Right ventricle myocardium superior (tissue), 1 donor: ENCODE measurements at places on chromosomes 12 and 14. TPM values are rescaled to one million over a fixed set of nuclear protein-coding genes. Genes with fewer than 3 reads are reported as not detected.

Gene PTCSC3
- not detected for total RNA-seq

Gene TAS2R9
- total RNA-seq = 0.22 TPM

Gene CLEC2B
- total RNA-seq = 3.7 TPM

Gene EML1
- total RNA-seq = 39.5 TPM

Gene TEAD4
- 7.6 TPM for total RNA-seq

Gene KRT71
- total RNA-seq = not detected

Gene ENDOU
- 0.11 TPM for total RNA-seq

Gene SPX
- 11.0 TPM for total RNA-seq
